ENCODE measurements at places on chromosomes 3 and 15.

DNA sequence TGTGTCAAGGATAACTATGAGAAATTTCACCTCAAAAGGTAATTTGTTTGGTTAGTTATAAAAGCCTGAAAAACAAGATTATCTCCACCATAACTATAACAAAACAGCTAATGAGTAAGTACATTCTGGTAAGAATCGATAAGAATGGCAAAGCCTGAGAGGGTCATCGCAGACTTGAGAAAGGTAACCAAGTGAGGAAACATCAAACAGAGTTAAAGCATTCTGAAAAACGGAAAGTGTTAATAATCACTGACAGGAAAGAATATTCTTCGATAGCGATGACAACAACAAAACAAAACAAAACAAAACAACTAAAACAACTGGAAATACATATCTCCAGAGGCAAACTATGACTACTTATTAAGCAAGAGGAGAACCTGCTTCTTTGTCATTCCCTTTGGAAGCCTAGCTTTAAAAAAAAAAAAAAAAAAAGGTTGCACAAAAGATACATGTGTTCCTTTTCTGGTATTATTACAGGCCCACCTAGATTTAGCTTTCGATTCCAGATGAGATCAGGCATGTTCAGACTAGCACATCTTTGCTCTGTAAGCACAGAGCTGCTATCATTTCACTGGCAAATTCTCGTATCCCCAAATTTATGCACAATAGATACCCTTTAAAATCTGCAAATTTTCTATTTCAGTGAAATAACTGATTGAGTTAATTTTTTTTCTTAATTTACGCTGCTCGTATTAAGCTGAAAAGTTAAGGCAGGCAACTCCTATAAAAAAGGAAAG, 155.6 kb downstream of the TIGIT start:
- DNase-seq = no peak

GRCh38 chr3:71195492-71195891, 388.0 kb downstream of the FOXP1 start:
- no peak for DNase-seq

DNA sequence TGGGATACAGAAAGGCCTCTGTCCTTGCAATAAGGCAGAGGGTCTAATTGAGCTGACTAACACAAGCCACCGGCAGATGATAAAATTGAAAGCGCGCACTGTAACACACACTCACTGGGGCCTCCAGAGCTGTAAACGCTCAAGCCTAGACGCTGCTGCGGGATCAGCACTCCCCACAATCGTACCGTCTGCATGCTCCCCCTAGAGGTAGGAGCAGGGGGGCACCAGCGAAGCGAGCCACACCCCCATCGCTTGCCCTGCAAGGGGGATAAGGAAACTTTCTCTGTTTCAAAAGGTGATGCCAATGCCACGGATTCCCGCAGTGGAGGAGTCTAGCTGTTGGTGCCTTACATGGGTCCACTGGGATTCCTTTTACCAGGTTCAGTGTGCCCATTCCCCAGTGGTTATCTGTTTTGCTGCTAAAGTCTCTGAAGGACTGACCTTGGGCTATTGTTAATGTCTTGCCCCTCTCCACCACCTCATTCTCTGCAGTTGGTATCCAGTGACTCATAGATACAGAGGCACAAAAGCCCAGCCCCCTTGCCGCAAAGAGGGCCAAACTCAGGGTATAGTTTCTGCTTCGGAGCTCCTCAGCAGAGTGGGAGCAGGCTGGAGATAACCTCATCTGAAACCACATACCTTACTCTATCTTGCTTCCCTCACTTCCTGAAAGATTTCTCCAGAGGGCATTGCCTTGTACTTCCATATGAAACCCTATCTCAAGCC, 139.3 kb upstream of the KBTBD8 start:
- DNase-seq = no peak

- no peak for DNase-seq
Measured at GRCh38 chr3:45214061-45214680, 11.9 kb downstream of the TMEM158 start.

GRCh38 chr3:172449466-172450149, 1.4 kb upstream of the GHSR start:
- DNase-seq = no peak

GRCh38 chr3:71846185-71846584, 61.2 kb upstream of the PROK2 start:
- no peak for DNase-seq

DNA sequence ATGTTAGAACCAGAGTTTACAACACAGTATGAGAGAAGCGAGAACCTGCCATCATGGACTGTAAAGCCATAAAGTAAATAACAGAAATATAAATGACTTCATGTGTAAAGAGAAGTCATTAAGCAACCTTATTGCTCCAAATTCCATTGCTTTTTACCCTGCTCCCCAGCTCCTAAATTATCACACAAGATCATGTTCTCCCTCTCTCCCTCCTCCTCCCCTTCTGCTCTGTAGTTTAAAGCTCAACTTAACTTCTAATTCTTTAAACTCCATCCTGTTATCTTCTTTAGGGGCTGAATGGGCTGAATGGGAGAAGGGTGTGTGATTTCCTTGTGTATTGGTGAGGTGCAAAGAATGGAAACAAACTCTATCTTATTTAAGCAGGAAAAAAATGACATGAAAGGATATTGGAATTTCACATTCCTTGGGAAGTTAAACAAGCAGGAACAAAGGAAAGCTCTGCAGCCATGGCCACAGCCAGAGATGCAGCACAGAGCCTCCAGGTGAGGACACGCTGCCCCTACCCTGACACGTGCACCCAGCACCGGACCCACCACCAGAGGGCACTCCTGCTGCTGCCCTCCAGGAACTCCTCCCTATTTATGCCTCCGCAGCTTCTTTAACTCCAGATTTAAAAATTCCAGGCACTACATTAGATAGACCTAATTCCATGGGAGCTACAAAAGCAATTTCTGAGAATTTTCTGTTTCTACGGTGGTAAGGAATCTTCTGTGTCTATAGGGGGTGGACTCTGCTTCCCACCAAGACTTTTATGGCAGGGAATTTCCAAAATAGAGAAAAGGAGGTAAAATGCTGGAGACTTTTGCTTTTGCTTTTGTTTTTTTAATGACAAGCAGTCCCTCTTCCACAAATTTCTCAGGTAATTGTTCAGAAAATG, 76.9 kb upstream of the ABI3BP start:
- DNase-seq = peak; percentile 39

GRCh38 chr3:132874701-132875100, 152.5 kb upstream of the NPHP3 start:
- no peak for DNase-seq

DNA sequence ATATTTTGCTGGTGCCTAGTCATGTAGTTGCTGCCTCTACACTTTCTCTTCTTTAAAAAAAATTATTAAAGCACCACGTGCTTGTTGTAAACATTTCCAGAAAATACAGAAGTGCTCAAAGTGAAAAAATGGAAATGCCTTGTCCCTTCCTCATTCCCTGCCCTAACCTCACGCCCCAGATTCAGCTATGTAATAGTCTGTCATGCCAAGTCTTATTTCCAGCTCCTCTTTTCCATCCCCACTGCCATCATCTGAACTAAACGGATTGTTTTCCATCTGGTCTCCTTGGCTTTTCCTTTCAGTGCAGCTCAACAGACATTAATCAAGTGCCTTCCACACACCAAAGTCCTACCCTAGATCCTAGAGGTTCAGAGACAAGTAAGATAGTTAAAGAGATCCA, 15.5 kb downstream of the ZNF774 start:
- DNase-seq = no peak

- DNase-seq = no peak
Measured at GRCh38 chr3:124974691-124975090, 40.1 kb upstream of the MUC13 start.

DNA sequence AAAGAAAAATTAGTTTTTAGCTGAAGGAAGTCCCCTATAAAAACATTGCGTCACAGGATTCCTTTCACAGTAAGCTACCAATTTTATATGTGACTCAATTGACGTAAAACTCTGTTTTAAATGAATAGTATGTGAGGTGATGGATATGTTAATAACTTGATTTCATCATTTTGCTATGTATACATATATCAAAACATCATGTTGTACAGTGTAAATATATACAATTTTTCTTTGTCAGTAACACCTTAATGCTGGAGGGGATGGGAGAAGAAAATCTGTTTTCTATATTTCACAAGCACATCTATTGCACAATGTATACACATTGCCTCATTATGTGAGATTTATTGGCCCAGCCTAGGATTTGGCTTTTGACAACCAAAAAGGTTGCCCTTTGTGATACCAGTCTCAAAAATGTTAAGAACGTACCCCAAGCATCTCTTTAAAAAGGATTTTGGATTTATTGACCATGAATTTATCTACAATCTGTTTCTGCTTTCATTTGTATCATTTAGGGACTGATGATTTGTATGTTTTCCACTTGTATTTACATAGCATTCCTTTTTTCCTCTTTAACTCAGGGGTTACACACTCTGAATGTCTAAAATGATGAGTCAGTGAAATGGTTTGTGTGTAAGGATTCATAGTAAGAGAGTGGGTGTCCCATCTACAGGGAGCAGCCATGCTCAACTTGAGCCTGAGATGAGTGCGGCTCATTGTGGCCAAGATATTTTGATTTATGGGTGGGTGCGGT, 62.6 kb downstream of the CRTC3 start:
- no peak for DNase-seq

GRCh38 chr3:196127308-196128040, 45.6 kb upstream of the TFRC start:
- DNase-seq = no peak

- DNase-seq = no peak
Measured at GRCh38 chr3:188433521-188434150, 279.7 kb downstream of the LPP start.

GRCh38 chr3:46132565-46132964, 75.5 kb downstream of the CCR1 start:
- no peak for DNase-seq

- DNase-seq = no peak
Measured at GRCh38 chr15:61549727-61550126, 320.6 kb upstream of the RORA start.

DNA sequence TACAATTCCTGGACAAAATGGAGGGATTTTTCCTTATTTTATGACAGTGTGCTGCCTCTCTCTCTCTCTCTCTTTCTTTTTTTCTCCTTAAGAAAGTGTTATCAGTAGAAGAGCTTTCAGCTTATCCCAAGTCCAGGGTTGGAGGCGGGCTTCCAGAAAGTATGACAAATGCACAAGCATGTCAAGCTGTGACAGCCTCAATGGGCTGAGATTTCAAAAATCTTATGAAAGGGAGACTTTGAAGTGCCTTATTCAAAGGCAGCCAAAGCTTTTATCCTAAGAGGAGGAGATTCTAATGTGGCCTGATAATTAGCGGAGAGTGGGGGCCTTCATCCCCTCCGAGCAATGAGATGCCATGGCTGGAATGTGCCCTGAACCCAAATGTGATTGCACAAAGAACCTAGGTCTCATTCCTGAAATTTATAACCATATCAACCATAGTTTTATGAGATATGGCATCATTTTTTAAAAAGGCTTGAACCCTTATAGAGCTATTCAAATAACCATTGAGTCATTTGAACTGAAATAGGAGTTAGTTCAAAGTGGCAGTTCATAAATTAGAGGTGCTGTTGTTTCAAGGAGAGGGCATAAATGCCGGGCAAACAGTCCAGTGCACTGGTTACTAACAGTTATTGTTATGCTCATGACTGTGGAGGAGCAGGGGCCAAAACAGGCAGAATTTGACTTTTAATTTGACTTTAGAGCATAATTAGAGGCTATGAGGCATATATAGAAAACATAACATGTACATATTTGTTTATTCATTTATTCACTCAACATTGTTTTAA, 261.6 kb upstream of the THRB start:
- no peak for DNase-seq

- DNase-seq = no peak
Measured at GRCh38 chr15:53324061-53324460, 435.4 kb downstream of the WDR72 start.

- no peak for DNase-seq
Measured at GRCh38 chr3:28078536-28078935, 162.9 kb upstream of the CMC1 start.

GRCh38 chr3:126022741-126023359, 53.9 kb downstream of the ROPN1B start:
- no peak for DNase-seq

GRCh38 chr3:38059591-38059990, 20.6 kb downstream of the DLEC1 start:
- DNase-seq = no peak

DNA sequence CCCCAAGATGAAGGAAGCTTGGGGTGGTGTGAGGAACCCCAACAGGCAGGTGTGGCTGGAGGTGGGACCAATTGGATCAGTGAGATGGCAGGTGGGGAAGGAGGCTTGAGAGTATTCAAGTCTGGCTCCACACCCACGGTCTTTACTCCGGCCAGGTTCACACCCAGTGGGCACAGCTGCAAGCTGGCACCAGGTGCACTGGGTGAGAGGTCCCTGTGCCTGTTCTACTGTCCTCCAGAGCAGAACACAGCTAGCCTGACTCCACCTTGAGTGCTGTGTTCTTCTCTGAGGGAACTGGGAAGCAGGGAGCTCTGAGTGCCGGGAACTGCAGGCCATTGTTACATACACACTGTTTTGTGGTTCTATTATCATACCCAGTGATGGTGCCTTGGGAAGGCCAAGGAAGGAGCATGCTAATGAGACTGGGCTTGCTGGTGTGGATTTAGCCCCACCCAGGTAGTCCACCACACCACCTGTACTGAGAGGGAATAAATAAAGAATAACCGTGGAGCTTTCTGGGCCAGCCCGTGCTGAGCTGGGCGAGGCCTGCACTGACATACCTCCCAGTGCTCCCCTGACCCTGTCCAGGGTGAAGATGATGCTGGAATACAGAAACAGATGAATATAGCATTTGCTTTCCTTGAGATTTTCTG, 93.4 kb downstream of the ABHD5 start:
- no peak for DNase-seq

DNA sequence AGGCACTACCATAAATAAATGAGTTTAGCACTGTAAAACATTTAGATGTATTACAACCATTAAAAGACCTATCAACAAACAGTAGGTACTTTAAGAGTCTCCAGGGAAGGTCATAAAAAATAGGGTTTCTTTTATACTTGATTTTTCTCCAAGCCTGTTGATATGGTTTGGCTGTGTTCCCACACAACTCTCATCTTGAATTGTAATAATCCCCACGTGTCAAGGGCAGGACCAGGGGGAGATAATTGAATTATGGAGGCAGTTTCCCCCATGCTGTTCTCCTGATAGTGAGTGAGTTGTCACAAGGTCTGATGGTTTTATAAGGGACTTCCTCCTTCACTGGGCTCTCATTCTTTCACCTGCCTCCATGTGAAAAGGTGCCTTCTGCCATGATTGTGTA, 468.9 kb upstream of the UBE2E2 start:
- DNase-seq = no peak

GRCh38 chr3:15796771-15797641, 773 bp downstream of the ANKRD28 start:
- DNase-seq = no peak

- DNase-seq = no peak
Measured at GRCh38 chr15:80174017-80174746, 21.4 kb downstream of the FAH start.

- DNase-seq = no peak
Measured at GRCh38 chr15:58587486-58587885, 155.7 kb downstream of the LIPC start.

DNA sequence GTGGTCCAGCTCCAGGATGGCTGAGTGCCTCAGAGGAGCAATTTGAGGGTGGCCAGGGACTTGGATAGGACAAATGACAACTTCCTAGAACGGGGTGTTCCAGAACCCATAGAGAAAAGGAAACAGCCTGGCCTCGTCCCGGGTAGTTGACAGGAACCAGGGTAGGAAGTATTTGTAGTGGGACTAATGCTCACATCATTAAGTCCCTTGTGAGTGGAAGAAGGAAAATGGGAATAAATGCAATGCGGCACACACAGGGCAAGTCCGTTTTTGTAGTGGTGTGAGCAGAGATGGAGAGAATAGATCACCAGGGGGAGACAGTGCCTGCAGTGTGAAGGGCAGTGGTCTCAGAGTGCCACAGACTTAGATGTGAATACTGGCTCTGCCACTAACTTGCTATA, 19.6 kb downstream of the TIMP4 start:
- DNase-seq = no peak

Measured in GM06990 (cell line).